ENCODE measurements at places on chromosomes 16 and 17.

- no peak for DNase-seq
Observed at GRCh38 chr16:48471435-48471834, 86.2 kb upstream of the SIAH1 start.

DNA sequence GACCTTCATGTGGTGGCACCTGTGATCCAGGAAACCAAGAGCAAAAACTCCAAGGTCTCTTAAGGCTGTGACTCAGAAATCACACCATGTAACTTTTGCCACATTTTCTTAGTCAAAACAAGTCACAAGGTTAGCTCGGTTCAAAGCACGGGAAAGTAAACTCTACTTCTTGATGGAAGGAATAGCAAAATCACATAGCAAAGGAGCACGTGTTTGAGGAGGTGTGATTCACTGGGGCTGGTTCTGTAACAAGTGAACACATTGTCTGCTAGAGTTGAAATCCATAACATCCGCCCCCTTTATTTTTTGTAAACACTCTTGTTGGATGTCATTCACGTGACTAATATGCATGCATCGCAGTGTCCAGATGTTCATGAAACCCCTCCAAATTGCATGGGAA lies 415.0 kb upstream of the MAF start:
- peak; percentile 56 for DNase-seq

GRCh38 chr16:12729448-12729847 lies 74.2 kb downstream of the CPPED1 start:
- DNase-seq, result peak; percentile 65

GRCh38 chr16:30737794-30738648 lies 10.2 kb upstream of the PHKG2 start:
- DNase-seq, result no peak

DNA sequence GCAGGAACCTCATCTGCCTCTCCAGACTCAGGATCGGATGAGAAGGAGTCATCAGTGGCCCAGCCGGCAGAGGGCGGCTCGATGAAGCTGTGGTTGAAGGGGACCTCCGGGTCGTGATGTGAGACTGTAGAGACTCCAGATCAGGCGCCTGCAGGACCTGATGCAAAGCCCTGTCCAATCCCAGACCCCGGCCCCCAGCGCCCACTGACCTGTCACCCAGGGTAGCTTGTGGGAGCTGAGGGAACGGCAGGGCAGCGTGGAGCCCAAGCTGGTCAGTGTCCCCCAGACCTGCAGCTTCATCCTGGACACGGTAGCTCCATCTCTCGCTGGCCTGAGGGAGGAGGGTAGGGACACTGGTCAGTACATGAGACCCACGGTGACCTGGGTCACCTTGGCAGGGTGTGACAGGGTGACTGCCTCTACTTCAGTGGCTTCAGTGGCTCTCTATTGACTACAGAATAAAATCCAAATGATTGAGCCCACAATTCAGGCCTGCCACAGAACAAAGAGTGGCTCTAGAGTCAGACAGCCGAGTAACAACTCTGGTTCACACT lies 8.2 kb upstream of the SLC43A2 start:
- no peak for DNase-seq

- DNase-seq, result no peak
Observed at GRCh38 chr17:53942898-53943297, 120.2 kb downstream of the KIF2B start.

GRCh38 chr17:39380144-39380543 lies 21.3 kb downstream of the FBXL20 start:
- DNase-seq, result no peak

GRCh38 chr17:33390479-33391176 lies 97.5 kb upstream of the ASIC2 start:
- DNase-seq, result no peak

DNA sequence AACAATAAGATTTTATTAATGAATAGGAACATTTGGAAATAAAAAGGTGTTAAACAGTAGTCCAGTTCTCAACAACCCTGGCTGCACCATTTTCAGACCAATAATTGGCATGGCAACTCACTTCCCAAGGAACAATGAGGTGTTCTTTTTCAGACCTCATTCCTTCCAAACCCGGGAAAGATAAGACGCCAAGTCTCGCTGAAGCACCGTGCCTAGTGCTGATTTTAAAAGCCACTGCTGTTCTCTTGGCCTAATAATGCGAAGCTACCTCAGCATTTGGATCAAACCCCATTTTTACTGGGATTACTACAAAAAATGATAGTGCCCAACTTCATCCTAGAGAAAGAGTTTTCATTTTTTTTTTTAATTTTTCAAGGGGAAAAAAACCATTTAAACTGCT lies 75.2 kb upstream of the NOL11 start:
- no peak for DNase-seq

DNA sequence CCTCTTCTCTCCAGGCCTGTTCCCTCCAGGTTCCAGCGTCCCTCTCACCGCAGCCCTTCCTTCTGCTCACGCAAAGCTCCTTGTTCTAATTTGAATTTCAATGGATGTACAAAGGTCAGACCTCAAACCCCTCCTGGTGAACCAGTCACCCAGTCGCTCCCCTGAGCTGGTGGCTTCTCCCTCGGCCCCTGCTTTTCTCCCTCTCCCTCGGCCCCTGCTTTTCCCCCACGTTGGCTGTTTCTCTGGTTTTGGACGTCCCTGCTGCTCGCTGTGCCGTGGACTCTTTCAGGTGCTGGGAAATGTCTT lies 8.6 kb upstream of the MSLN start:
- no peak for DNase-seq

GRCh38 chr16:53429221-53429943 lies 4.9 kb upstream of the RBL2 start:
- DNase-seq, result peak; percentile 50

DNA sequence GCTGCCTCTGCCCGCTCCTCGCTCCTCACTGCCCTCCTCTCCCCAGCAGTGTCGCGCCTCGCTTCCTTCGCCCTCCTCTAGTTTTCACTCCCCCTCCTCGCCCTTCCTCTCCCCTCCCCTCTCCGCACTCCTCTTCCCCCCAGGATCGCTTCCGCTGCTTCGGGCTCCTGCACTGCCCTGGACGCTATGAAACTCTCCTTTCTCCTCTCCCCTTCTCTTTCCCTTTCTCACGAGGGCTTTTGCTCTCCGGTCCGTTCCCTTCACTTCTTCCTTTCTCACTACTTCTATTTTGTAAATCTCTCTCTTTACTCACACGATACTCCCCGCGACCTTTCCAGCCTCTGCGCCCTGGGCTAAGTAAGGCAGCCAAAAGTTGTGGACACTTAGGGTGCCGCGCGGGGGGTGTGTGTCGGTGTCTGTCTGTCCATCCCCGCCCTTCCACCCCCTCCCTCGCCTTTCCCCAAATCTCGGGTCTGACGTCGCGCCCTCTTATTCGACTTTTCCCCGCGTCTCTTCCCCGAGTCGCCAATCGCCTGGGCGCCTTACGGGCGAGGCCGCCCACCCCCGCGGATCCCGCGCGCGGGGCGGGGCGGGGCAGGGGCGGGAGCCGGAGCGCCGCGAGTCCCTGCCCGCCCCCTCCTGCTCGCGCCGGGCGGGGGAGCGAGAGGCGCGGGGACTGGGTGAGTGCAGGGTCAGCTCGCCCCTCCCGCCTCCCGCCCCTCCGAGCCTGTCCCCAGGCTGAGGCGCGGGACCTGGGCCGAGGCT lies at the start of gene IRX3:
Gene IRX3 (minus strand): TSS at position 422 of the 765 bp plus-strand sequence. CDS start 737 bp downstream, outside the sequence.
- peak; percentile 74 for DNase-seq

DNA sequence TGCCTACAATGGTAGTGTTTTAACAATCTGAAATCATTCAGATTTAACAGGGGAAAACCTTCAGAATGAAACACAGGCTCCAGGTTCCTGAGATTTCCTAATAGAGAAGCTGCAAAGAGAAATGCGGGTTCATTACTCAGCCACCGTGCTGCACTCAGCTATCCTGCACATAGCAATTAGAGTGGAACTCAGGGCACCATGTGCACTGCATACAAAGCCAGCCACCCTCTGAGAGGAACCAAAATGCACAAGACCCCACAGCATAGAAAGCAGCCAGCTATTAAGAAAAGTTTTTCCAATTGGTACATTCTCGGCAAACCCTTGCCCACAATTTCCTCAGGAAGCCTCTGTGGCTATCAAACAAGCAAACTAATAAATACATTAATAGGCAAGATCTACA lies 37.4 kb downstream of the TOM1L2 start:
- DNase-seq, result no peak

- DNase-seq, result no peak
Observed at GRCh38 chr16:59614466-59615240, 880.5 kb upstream of the GOT2 start.

DNA sequence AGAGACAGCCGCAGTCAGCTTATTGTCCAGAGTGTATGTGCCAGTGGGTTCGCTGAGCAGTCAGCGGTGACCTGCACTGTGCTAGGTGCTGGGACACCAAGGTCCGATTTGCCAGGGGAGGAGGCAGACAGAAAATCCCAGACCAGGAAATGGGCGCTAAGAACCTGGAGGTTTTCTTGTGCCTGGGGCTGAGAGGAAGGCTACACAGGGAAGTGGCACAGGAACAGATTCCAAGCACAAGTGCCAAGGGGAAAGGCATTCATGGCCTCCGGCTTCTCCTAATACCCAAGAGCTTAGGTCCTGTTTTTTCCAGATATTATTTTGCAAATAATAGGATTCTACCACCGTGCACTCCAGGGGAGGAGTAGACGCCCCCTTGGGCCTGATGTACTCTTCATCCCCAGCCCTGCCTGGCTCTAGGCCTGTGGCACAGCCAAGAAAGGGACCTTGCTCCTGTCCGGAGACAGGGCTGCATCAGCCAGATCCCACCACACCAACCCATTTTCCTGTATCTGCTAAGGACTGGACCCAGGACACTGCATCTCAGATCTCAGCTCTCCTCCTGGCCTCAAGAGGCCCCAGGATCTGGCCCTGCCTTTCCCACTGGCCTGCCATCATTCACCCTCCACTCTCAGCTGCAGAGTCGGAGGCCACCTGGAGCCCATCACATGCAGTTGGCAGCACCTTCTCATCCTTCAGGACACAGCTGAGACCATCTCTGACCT lies 187.2 kb downstream of the NTN1 start:
- DNase-seq, result no peak

- DNase-seq, result peak; percentile 38
Observed at GRCh38 chr17:69485901-69486643, 71.6 kb downstream of the MAP2K6 start.

DNA sequence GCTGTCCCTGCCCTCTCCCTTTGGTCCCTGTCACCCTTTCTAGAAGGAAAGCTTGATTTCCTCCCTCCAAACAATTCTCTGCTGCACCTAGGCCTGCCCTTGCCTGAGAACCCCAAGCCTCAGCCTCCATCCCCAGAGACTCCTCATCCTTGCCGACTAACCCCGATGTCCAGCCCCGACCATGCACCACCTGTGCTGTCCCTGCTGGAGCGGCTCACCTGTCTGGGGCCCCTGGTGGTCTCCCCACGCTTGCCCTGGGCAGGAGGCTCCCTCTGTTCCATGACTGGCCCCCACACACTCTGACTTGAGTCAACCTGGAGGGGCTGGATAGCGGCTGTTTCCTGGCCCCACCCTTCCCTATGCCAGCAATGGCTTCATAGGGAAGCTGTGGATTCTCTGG lies 12.0 kb upstream of the SRRM2 start:
- DNase-seq, result no peak

DNA sequence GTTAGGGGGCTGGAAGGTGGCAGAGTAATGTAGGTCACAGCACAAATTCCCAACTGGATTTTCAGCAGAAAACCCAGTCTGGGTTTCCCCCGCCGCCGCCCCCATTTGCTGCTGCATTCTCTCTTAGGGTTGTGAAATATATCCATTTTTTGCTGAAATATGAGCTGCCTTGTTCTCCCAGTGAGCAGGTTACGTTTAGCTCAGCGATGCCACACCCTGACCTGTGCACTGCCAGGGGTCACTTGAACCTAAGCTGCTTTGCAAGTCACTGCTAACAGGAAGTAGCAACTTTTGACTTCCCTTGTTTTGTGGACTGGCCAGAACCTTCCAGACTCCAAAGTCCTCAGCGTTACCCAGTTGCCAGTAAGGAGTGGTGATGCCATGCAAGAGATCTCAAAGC lies 274.1 kb downstream of the CPPED1 start:
- DNase-seq, result no peak

DNA sequence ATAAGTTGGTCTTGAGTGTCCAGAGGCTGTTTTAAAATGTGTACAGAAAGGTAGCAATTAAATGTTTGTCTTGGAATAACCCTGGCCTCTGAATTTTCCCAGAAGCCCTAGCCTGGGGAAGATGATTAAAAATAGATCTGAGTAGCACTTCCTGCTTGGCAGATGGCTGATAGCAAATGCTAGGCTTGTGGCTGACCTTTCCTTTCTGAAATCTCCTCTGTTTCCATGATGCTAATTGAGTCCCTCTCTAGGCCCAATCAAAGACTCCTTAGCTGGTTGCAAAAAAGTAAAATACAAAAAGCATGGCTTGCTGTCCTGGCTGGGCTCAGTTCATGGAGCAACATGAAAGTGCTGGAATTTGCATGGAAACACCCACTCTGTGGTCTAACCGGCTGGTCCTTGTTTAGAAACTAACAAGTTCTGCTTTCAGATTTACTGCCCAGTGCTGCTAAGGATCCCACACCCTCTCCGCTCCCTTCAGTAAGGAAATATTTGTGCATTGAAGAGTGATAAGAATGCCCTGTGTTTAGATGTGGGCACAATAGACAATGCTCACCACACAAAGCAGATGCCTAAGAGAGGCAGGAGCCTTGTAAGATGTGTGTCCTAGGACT lies 40.8 kb downstream of the YPEL2 start:
- peak; percentile 84 for DNase-seq

GRCh38 chr16:56630134-56630533 lies 2.3 kb upstream of the MT1M start:
- no peak for DNase-seq

DNA sequence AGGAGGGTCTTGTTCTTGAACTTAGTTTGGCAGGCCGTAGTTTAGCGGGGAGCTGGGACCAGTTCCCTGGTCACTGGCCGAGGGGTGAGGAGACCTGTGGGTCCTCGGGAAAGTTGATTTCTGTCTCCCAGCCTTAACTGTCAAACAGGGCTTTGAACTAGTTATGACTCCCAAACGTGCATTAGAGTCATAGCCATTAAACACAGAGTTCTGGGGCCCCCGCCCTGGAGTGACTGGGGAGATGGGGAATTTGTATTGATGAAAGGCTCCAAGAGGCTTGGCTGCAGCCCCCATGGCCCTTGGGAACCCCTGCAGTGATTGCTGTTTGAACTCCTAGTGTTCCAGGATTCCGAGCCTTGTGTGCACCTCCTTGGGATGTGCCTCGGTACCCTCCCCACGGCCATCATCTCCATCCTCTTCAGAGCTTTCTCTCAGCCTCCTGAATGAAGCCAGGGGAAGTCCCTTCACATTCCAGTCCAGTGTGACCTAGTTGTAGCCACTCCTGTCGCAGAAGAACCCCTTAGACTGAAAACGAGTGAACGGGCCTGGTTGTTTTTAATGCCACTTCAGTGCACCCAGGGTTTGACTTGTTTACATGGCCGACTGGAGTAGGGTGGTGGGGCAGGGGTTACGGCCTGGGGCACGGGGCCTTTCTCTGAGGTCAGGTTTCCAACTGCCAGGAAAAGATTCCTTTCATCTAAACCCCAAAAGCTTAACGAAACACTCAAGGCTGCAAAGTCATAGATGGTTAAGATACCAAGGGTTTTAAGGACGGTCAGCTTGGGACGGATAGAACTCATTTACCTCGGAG lies 1.4 kb downstream of the MPRIP start:
- no peak for DNase-seq

GRCh38 chr17:8120520-8121406 lies 2.4 kb upstream of the ALOXE3 start:
- no peak for DNase-seq

GRCh38 chr16:24821129-24821528 lies 24.6 kb upstream of the SLC5A11 start:
- DNase-seq, result no peak

GRCh38 chr17:68853439-68853838 lies 101.8 kb downstream of the ABCA8 start:
- DNase-seq, result no peak
